Caudate nucleus (tissue), 63 donors: ENCODE measurements at places on chromosomes 3 and 15.

DNA sequence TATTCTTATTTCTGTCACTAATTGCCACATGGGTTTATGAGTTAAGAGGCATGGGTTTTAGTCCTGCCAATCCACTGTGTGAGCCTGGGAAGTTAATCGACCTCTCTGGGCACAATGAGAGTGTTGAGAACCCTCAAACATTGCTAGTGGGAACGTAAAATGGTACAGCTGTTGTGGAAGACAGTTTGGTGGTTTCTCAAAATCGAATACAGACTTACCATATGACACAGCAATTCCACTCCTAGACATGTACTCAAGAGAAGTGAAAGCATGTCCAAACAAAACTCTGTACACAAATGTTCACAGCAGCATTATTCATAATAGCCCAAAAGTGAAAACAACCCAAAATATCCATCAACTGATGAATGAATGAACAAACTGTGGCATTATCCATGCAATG is 5.7 kb upstream of the GNB5 start:
- DNase-seq = no peak

- no peak for DNase-seq
Measured at GRCh38 chr3:23146163-23146562, 57.0 kb upstream of the UBE2E2 start.

DNA sequence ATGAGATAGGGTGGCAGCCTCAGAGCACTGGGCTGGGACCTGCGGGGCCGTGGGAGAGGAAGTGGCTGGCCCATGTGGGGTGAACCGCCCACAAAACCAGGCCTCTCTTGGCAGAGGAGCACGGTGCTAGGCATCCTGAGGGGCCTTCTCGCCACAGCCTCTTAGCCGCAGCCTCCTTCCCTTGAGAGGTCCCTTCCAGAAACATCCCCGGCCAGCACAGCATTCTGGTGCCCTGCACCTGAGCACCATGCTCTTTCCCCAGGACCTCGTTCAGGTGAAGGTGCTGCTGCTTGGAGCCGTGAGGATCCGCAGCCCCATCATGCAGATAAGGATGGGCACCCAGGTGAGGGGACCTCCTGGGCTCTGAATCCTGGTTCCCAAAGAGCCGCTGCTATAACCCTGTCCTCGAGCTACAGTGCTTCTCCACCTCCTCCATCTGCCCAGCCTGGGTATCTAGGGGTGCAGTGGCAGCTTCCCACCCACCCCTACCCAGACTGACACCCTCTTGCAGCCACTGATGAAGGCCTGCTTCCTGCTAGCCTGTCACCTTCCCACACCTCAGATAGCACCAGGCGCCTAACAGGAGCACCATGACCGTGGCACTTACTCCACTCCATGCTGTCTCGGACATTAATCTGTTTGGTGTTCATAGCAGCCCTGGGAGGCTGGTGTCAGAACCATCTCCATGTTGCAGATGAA is 11.2 kb upstream of the TXNRD3 start:
- no peak for DNase-seq

- no peak for DNase-seq
Measured at GRCh38 chr3:159854500-159855124, 134.0 kb upstream of the IL12A start.

DNA sequence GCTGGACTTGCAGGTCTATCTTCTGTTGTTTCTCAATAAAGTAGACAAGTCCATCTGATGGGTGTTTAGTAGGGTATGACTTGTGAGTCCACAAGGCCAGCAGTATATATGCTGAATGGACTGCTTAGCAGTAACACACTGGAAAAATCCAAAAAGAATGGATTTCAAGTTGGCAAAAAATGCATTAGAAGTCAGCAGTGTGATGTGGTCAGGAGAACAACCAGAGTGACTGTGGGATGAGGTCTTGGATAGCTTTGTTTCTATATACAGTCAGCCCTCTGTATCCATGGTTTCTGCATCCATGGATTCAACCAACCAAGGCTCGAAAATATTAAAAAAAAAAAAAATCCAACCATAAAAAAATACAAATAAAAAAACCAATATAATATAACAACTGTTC is 55.8 kb downstream of the LPP start:
- no peak for DNase-seq

DNA sequence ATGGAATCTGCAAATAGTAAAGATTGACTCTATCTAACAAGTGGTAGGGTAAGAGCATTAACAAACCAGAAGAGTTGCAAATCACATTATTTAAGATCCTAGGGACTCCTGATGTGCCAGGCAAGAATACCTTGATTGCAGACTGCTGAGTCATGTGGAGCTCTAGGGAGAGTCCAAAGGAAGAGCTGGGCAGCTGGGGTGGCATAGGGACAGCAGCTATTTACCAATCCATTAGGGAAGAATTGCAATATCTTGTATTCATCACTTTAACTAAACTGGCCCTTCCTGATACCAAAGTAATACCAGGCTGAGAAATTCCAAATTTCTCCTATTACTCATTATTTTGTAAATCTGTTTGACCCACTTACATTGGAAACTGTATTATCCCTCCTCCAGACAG is 52.2 kb upstream of the ACP3 start:
- no peak for DNase-seq

DNA sequence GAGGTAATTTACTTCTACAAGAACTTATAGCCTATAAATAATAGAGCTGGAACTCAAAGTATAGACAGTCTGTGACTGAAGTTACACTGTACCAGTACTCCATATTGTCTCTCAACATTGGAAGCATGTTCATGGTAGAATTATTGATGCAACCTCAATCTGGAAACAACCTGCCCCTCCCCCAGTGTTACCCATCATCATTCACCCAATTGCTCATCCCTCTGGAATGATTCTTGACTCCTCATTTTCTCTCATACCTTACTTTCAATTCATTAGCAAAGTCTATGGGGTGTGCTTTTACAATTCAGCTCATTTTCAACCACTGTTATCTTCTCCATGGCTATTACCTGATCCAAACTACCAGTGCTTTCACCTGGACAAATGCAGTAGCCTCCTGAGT is 151.7 kb downstream of the CPNE4 start:
- DNase-seq = no peak

- DNase-seq = no peak
Measured at GRCh38 chr15:74387621-74388362, 20.3 kb upstream of the CYP11A1 start.

- no peak for DNase-seq
Measured at GRCh38 chr3:50580683-50581458, 11.5 kb downstream of the HEMK1 start.

- no peak for DNase-seq
Measured at GRCh38 chr3:132665230-132665745, 5.2 kb downstream of the UBA5 start.

DNA sequence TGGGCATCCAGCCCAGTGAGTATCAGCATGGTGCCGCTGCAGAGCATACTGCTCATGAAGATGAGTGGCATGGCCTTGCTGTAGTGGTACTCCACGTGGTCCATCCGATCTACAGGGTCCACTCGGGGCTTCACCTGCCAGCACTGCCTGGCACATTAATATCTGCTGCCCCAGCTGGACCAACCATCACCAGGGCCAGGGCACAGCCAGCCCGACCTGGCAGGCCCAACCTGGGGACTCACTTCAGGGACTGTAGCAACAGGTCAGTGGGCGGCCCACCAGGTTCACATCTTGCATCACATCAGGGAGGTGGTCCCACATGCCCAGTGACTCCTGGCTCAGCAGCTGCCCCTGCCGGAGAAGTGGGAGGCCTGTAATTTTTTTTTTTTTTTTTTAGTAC is 48.1 kb downstream of the CDIN1 start:
- DNase-seq = no peak

DNA sequence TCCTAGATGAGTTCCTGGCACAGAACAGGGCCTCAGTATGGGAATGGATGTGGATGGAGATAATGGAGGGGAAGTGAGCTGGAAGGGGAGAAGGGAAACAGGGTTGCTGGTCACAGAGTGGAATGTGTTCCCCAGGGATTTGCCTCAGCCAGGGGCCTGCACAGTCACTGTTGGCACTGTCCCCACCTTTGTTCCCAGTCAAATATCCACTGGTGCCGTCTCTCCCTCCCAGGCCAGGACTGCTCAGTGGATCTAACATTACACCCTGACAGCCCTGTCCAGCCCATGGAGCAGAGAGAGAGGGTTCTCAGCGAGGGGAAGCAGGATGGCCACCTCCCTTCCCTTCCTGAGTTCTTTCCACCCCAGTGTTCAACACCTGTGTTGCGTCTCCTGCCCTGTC is 1.5 kb upstream of the PPP1R2 start:
- no peak for DNase-seq
